ENCODE measurements at places on chromosomes 16 and 17. TPM values are rescaled to one million over a fixed set of nuclear protein-coding genes. Genes with fewer than 3 reads are reported as not detected.

The MAFG gene
- polyA plus RNA-seq, result 9.1 TPM

The EIF1 gene
- polyA plus RNA-seq, result 720 TPM

The SCGB1C2 gene
- not detected for polyA plus RNA-seq

The TMC8 gene
- 6.1 TPM for polyA plus RNA-seq

The NTN1 gene
- 10.2 TPM for polyA plus RNA-seq

The ATPAF2 gene
- polyA plus RNA-seq, result 21.3 TPM

The PRM1 gene
- polyA plus RNA-seq, result not detected

The MIEF2 gene
- polyA plus RNA-seq, result 10.6 TPM
